ENCODE measurements at places on chromosomes 11 and 22. TPM values are rescaled to one million over a fixed set of nuclear protein-coding genes. Genes with fewer than 3 reads are reported as not detected.

The IFITM10 gene
- 5.1 TPM for total RNA-seq

- DNase-seq, result no peak
Measured at GRCh38 chr11:2531277-2531986, 86.6 kb downstream of the KCNQ1 start.

GRCh38 chr11:100942016-100942415, 187.6 kb downstream of the PGR start:
- no peak for DNase-seq

The OVOL1 gene
- total RNA-seq, result 0.22 TPM

GRCh38 chr11:927871-928270, 2.2 kb downstream of the AP2A2 start:
- no peak for DNase-seq

DNA sequence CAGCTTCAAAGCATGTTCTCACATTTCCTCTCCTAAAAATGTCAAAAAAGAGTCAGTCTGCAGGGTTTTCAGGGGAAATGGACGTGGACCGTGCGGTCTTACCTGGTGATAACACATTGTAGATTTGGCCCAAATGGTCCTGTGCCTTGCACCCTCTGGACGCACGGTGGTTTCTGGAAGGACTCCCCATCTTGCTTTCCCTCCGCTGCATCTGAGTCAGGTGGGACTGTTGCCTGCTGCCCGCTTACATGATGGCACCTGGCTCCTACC, 1290.1 kb downstream of the TBC1D22A start:
- DNase-seq, result no peak

DNA sequence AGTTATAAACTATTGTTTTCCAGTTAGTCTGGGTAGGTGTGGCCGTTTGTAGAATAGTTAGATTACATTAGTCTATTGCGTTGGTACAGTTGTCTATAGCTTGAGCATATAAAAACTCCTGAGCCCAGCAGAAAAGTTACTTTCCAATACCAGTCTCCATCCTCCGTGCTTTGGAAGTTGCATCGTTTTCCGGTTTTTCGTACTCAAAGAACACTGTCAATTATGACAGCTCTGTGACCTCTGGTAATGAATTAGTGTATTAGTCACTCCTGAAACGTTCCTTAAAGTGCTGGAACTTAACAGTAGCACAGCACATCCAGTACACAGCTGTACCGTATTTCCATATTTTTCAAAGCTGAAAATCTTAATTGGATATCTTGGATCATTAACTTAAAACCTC, 808 bp upstream of the MSANTD2 start:
- peak; percentile 53 for DNase-seq

The HORMAD2 gene
- not detected for total RNA-seq
